AG04449 (cell line): ENCODE measurements at places on chromosomes 5 and 9.

- DNase-seq: no peak
Observed at GRCh38 chr5:164578911-164579310, 1073.5 kb downstream of the MAT2B start.

DNA sequence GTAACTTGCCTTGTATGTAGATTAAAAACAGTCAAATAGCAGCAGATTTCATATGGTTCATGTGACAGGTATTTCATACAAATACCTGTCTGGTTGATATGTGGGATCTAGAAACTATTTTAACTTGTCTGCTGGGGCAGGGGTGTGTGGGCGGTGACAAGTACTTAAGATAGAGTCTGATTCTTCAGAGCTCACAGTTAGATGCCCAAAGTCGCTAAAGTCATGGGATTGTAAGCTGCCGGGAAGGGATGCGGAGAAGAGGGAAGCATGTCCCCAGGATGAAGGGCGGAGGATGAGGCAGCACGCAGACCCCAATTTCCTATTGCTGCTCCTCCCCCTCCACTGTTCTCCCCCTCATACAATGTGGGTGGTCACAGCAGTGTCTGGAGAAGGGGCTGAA lies 13.3 kb downstream of the ANXA6 start:
- DNase-seq: no peak

DNA sequence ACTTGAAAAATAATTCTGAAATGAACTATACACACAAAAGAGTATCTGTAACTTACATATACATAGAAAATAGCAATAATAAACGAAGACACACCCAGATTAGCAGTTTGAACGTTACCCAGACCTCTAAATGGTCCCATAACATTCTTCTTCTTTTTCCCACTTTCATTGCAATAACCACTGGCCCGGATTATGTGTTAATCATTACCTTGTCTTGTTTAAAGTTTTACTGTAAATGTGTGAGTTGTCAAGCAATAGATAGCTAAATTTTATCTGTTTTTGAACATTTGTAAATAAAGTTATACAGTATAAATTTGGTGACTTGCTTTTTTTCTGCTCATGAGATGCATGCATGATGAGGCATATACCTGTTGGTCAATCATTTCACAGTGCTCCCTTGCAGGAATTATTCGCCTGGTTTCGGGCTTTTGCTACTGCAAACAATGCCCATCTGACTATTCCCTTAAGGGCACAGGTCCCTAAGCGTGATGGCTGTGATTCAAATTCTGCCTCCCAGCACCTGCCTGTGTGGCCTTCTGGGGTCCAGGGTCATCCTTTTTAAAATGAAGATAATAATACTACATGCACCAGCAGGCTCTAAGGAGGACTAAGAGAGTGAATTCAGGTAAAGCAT lies 66.1 kb downstream of the GADD45G start:
- no peak for DNase-seq

GRCh38 chr9:93112116-93112863 lies 16.3 kb downstream of the CARD19 start:
- DNase-seq: no peak

DNA sequence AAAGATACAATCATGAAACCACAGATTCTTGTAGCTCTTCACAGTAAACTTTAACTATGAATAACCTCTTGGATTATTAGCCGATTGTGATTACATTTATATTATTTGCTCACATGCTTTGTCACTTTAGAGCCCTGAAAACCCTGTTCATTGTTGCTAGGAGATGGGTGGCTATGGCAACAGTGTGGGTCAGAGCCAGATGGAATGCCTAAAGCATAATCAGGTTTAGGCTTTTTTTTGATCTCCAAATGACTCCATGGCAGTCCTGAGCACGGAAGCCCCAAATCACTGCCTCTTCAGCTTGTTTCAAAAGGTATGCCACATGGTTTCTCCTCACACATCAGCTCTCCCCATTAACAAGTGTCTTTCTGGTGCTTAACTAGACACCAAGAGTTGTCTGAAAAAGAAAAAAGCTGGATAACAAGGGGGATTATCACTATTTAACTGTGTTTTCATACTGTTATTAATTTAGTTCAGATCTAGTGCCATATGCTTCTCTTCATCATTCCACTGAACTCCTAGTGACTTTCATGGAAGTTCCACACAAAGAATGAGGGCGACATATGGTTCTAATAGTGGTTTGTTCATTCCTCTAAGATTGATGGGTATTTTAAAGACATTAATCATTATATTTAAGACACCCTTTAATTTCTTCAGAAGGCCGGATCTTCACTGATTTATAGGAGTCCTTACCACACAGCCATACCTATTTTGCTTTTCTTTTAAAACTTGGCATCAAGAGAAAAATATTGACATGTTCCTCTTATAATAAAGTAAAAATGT lies 88.8 kb upstream of the PAM start:
- no peak for DNase-seq

DNA sequence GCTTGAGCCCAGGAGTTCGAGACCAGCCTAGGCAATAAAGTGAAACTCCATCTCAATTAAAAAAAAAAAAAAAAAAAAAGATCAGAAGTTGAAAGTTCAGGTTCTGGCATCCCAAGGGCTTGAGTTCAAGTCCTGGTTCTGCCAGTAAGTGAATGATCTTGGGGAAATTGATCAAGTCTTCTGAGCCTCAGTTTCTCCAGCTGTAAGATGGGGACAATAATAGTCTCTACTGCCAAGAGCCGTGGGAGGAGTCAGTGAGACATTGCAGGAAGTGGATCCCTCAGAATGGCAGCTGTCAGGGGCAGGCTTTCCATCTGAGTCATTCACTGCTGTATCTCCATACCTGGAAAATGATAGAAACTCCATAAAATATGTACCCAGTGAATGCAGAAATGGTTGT lies 37.8 kb upstream of the FUBP3 start:
- DNase-seq: no peak

DNA sequence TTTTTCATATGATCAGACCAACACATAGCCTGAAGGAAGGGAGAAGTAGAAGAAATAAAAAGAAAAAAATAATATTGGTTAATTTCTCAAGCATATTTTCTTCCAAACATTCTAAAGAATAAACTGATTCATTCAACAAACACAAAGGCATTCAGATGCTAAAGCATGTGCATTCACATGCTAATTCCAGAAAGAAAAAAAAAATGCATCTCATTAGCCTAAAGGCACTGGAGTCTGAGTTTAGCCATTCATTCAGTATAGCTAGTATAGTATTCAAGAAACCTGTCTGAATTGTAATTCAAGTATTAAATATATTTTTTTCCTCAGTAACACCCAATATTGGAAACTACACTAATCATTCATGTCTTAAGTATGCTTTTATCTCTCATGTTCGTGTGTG lies 61.0 kb upstream of the FER start:
- DNase-seq: no peak

DNA sequence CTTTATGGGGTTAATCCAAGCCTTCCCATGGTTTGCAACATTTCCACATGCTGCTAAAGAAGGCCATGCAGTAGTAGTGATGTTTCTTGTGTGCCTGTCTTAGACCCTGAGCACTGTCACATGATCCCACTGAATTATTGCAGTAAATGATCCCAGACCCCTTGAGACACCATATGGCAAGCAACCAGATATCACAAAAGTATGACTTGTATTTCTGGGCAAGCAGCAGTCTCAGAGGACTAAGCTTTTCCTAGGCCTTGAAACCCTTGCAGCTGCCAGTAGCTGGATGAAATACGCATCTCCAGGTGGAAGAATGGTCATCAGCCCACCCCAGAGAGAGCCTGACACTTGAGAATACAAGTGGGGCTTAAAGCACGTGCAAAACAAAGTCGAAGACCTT lies 41.8 kb downstream of the CDO1 start:
- DNase-seq: no peak

- no peak for DNase-seq
Observed at GRCh38 chr5:156093024-156093423, 233.9 kb upstream of the SGCD start.

DNA sequence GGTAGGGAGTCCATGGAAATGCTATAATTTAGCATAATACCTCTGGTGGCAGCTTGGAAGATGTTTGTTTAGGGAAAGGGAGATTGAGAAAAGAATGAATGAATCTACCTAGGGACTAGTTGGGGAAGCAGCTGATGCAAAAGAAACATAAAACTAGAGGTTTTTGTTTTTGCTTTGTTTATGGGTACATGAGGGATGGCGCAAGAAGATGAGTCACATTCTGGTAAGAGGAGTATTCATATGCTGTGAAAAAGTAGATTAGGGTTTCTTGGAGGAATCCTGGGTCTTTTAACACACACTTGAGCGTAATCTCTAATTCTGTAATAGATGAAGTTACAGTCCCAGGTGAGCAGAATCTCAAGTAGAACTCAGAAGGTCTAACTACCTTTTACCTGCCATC lies 17.1 kb downstream of the C9orf43 start:
- DNase-seq: no peak

DNA sequence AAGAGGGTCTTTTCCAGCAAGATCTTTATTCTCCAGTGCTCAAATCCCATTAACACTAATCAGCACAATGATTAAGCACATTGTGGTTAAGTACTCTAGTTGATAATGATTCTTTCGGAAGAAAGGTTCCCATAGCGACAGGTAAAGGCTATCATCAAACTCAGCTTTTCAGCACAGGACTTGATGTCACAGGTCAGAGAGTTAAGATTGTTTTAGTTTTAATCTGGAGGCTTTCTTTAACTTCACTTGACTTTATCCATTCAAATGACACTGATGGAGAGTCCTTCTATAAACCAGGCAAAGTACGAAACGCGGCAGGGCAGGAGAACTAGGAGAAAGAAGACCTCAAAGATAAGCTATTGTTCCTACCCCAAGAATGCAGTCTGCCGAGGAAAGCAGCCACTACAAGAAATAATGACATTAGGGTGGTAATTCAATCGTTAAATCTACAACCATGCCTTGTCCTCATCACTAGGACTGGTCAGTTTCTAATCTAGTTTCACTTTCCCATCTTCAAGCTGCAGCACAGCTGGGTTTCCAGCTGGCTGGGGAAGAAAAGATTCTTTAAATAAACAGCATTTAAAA lies 4.6 kb downstream of the NRG2 start:
- DNase-seq: no peak

DNA sequence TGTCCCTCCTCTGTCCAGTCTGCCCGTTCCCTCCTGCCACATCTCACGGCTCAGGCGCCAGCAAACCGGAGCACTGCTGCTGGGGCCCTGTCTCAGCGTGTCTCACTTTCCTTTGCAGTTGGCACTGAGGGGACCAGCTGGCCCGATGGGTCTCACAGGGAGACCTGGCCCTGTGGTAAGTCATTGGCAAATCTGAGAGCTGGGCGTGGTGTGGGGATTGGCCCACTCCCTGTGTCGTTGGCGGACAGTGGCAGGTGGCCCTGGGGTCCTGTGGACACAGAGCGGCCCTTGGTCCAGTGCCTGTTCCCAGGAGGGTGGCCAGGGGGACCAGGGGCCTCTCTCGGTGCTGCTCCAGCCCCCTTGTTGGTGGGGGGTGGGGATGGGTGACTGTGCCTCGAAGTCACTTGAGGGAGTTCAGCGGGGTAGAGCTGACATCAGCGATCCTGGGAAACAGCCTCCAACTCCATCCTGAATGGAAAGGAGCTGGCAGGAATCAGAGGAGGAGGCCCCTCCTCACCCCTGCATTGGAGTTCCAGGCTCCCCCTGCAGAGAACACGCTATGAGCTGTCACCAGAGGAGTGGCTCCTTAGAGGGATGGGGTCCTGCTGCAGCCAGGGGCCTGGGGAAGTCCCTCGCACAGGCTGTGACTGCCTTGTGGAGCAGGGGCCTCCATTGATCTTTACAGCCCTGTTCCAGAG lies 111.0 kb downstream of the COL5A1 start:
- DNase-seq: no peak

- DNase-seq: no peak
Observed at GRCh38 chr9:136419092-136419420, 8.6 kb downstream of the PMPCA start.

DNA sequence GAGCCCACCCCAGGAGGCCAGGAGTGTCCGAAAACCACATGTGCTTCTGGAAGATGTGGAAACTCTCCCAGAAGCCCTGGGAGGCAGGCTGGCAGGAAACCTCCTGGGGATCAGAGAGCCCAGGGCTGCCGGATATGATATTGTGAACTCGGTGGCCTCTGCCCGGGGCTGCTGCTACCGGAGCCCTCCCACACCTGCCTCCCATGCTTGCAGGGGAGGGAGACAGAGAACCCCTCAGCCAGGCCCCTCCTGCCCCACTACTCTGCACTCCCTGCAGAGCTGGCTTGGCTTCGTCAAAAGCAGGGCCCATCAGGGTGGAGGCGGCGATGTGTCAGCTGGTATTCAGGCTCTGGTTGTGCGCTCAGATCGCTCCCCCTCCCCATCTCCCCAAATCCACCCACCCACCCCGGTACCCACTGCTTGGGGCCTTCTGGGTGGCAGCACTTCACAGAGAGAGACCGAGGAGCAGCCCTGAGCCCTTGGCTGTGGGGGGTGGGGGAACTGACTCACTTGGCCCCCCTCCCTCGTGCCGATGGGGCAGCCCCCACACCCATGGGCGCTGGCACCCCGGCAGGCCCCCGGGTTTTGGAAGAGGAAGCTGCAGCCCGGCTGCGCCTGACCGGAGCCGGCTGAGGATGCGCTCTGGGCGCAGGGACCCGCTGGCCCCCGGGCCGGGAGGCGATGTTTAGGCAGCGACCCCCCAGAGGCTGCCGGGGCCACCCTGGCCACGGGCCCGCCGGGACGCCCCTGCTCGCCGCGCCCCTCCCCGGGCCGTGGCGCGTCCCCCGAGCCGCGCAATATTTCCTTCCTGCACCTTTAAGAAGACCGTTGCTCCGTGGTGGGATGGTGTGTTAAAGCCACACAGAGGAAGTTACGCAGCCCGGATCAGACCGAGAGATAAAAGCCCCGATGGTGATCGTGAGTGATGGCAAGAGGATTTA lies 786 bp upstream of the NTNG2 start:
- peak; percentile 23 for DNase-seq

DNA sequence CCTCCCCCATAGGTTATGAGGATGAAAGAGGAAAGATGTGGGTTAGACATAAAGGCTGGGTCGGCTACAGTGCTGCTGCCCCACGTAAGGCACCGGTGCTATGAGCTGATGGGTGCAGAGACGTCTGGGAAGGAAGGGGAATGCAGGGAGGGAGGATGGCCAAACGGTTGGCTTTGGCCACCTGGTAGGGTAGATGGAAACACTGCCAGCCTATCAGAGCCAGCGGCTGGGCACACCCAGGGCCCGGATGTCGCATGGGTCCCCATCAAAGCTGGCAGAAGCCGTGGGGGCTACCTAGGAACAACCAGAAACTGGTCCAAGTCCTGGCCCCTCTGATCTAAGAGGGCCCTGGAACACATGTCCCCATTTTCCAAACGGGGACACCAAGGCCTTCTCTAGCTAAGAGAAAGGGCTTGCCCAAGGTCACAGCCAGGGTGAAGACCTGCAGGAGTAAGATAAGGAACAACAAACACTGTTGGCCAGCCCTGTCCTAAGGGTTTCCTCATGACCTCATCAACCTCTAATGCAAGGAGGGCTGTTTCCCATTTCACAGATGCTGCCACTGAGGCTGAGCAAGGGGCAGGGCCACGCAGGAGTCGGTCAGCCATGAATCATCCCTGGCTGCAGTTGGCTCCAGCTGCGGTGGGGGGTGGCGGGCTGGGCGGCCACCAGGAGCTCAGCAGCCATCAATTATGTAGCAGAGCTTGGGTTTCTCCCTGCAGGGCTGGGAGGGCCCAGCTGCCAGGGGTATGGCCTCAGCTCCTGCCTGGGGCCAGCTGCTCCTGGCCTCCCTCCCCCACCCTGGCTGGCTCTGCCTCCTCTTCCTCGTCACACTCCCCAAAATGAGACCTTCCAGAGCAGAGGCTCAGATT lies 4.9 kb downstream of the SH3GLB2 start:
- no peak for DNase-seq
